ENCODE measurements at places on chromosomes 5 and 9. TPM values are rescaled to one million over a fixed set of nuclear protein-coding genes. Genes with fewer than 3 reads are reported as not detected.

- H3K27me3 ChIP-seq: no peaks in the 10 kb centered on the region
- DNase-seq: peak; percentile 78
- H3K36me3 ChIP-seq: no peaks in the 10 kb centered on the region
- no peak overlapping the region for H3K4me3 ChIP-seq
- no peak overlapping the region for H3K27ac ChIP-seq
These were observed 3.4 kb downstream of the PCDHGC5 start for GRCh38 chr5:141492168-141492885.

DNA sequence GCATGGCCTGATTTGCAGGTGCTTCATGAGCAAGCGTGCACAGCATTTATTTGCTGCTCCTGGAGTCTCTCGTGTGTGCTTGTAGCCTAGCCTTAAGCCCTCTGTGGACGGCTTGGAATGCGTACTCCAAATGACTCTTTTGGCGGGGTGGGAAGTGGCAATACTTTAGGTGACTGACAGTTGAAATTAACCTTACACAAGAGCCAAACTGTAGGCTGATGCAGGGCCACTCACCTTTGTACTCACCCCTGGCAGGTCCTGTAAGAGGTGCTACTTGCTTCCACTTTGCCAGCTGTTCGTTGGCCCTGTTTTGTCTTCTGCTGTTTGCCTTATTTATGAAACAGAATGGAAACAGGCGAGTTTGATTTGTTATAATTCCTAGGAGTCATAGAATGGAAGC is 22.9 kb downstream of the TENT4A start:
- H3K4me1 ChIP-seq: no peaks in the 10 kb centered on the region
- DNase-seq: no peak
- H3K27me3 ChIP-seq: no peaks in the 10 kb centered on the region
- no peak overlapping the region for H3K27ac ChIP-seq
- H3K4me3 ChIP-seq: no peak overlapping the region

- DNase-seq: peak; percentile 43
- no peak overlapping the region for H3K4me3 ChIP-seq
- no peaks in the 10 kb centered on the region for H3K27me3 ChIP-seq
- H3K4me1 ChIP-seq: peaks cover 14% of the 10 kb centered on the region
- no peaks in the 10 kb centered on the region for H3K36me3 ChIP-seq
These were observed 2.2 kb upstream of the SPTAN1 start for GRCh38 chr9:128550226-128550625.

The GDNF gene
- 2.4 TPM for total RNA-seq

Measured in endodermal cell (in vitro differentiated cells).